ENCODE measurements at places on chromosomes 6 and 20.

DNA sequence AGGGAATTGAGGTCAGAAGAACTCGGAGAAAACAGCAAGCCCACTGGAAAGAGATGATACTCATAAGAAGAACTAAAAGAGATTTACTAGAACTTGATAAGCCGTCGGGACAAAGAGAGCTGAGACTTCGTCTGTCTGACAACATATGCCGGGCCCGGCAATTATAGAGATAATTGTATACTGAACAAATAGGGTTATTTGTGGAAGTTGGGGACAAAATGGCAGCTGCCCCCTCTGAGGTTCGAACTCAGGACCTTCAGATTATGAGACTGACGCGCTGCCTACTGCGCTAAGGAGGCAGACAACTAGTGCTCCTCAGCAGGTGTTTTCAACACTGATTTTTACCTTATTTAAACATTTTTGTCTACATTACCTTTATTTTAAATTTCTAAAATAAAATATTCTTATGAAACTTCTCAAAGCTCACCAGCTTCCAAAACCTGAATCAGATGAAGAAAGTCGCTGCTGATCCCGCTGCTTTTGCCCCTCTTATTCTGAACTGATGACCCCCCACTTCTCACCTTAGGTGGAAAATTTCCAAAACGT, 29.3 kb upstream of the TRIM27 start:
- DNase-seq = peak; percentile 57

GRCh38 chr6:396126-396520, 4.6 kb downstream of the IRF4 start:
- DNase-seq = no peak

DNA sequence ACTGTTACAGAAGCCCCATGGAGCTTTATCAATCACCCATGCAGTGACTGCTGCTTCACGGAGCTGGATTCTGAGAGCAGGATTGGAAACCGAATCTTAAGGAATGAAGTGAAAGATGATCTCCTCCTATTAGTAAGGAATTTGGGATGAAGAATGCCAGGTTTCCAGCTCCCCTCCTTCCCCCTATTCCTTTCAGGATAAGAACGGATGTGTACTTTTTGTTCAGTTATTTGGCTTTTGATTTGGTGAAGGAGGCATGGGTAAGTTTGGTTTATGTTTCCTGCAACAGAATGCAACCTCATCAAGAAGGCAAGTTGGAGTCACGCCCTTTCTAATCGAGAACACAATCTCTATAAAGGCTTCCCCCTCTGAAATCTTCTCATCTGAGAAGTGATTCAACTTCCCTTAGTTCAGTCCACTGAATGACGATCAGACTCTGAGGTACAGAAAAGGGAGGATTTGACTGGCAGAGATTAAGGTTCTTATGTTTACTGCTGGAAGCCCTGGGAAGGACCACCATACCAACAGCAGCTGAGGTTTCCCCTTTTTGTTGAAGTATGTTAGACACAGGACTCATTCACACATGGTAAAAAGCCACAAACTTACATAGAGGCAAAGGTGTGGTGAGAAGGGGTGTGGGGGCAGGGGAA, 5.5 kb downstream of the ELMO2 start:
- DNase-seq = no peak

GRCh38 chr6:110522427-110522826, 46.0 kb upstream of the SLC22A16 start:
- DNase-seq = no peak

DNA sequence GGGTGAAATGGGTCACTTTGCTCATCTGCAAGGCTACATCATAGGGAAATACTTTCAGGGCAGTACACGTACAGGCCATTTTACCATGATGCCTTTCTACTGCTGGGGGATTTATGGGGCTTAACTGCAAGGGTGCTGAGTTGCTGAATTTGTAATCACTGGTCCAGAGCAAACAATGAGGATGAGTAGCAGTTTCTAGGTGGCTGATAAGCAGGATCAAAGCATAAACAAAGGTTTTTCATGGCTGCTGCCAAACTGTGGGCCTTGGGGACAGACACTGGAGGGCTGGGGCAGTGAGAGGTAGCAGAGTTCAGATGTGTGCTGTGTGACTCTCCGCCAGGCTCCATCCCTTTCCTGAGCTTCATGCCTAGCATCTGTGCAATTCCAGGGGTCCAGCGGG, 68.3 kb downstream of the CNBD2 start:
- DNase-seq = no peak

DNA sequence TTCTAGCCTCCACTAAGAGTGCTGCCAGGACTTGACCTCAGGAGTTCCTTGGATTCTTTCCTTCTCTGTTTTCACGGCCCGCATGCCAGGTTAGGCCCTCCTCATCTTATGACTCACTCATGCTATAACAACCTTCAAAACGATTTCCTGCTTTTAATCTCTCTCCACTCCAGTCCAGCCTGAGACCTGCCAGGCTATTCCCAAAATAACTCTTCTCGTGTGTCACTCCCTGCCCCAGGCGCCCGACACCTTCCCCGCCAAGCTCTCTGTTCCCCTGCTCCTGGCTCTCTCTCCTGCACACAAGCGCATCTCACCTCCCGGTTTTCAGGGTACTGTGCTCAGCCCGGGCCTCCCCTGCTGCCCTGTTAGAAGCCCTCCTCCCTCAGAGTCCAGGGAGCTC, 64.1 kb upstream of the RPS6KA2 start:
- DNase-seq = no peak
